Activated CD4-positive, alpha-beta T cell treated with anti-CD3 and anti-CD28 coated beads for 4 hours (primary cell): ENCODE measurements at places on chromosomes 5 and 9.

GRCh38 chr5:124764992-124765611, 18.7 kb upstream of the ZNF608 start:
- no peak for DNase-seq

DNA sequence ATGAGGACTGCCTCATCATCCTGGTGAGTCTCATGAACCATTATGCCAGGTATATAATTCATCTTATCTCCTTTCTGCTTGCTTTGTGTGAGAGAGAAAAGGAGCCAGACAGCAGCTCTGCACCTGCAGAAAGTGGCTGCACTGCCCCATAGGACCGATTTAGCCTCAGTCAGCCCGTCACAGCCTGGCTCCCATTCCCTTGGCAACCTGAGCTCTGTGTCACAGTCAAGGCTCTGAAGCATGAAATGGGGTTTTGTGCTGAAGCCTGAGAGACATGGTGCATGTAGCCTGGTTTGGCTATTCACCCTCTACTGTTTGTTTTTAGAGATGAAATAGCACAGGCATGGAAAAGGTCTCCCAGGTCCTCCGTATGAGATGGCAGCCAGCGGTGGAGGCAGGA, 198.3 kb downstream of the KCTD16 start:
- no peak for DNase-seq

GRCh38 chr5:94395468-94395867, 222.9 kb downstream of the KIAA0825 start:
- DNase-seq = no peak

DNA sequence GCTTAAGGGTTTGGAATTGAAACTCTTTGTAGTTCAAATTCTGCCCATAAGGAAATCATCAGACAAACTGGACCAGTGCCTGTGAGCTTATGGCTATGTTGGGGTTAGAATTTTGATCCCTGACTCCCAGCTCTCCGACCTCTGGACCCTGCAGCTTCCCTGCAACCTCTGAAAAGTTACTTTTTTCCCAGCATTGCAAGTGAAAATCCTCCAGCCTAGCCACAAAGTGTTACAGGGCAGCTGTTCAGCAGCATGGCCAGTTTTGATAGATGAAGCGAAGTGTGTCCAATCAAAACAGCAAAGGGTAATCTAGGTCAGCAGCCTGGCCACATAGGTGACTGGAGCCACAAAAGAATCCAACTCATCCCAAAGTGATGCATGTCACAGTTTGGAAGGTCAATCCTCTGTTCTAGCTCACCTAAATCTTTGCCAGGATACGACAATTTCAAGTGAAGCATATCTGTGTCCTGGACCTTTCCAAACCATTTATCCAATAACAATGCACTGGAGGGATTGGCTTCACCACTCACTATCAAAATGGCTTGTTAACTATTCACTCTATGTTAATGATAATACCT, 4.7 kb upstream of the CPEB4 start:
- no peak for DNase-seq

GRCh38 chr9:116156621-116157314, 3.2 kb downstream of the PAPPA start:
- DNase-seq = no peak

DNA sequence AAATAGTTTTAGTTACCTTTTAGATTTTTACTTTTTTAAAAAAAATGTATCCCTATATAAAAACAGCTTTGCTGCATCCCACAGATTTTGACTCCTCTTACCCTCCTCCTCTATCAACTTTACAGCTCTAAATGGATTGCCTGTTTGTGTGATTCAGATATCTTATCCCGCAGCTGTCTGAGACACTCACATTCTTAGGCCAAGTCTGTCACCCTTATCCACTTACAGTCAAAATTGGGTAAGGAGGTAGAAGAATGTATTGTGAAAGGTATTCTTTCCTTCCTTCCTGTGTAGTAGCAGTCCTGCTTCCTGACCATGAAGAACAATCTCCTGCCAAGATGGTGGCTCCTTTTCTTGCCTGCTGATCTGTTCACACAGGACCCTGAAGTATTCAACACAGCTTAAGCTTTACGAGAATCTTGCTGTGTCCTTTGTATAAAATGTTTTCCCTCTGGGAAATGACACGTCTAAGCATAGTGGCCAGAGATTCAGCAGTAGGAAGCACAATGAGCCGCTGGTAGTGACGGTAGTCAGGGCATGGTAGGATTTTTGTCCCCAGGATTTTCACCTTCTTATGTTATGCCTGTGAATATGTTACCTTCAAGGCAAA, 67.7 kb upstream of the ST8SIA4 start:
- DNase-seq = no peak

DNA sequence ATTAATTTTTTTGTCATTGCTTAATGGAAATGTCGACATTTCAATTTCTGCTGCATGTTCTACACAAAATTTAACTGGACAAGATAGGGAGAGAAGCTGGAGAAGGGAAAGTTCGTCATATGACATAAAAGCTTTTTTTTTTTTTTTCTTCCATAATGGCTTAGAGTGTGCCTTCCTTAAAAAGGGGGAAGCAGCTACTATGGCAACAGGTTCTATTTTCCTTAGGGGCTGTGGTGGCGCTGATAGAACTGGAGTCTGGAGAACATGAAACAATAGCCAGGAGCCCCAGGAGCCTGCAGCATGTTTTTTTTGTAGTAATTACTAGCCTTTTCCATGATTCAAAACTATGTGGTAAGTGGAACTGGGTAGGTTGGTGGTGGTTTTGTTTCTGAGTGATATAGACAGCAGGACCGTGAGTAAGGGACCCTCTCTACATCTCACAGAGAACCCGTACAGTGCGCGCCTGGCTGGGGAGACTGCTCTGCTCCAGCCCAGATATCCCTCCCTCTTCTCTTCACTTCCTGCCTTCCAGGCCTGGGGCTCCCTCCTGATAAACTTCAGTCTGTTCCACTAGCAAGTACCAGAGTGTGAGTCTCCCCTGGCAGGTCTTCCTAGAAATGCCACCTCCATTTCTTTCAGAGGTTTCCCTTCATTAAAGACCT, 301.6 kb downstream of the NR3C1 start:
- DNase-seq = no peak

DNA sequence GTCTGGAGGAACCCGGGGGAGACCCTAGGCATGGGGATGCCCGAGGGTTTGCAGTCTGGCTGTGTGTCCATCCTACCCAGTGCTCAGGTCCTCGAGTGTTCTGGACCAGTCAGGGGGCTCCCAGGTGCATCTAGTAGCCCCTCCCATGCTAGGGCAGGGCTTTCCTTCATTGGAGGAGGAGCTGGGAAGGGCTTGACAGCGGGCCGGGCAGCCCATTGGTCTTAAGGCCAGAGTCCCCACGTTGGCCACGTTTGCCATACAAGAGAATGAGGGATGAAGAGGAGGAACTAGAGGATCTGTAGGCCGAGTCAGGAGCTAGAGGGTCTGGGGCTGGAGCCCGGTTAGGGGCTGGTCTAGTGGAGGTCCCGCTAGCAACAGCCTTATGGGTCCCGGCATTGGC, 37.3 kb upstream of the CTSV start:
- no peak for DNase-seq

DNA sequence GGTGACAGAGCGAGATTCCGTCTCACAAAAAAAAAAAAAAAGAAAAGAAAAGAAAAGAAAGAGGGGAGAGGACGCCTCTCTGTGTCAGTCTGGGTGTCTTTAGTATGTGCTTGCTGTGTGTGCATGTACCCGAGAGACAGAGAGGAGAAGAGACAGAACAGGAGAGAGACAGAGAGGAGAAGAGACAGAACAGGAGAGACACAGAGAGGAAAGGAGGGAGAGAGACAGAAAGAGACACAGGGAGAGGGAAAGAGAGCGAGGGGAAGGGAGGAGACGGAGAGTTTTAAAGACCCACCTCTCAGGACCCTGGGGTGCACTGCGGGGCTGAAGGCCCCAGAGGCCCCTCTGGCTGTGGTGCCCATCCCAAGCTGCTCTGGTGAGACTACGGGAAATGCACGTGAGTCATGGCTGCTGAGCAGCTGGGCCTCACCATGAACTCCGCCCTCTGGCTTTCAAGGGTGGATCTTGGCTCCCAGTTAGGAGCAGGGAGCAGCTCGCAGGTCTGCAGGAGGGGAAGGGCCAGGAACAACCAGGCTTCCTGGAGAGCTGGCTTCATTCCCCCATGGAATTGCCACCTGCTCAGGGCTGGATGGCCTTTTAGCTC, 7.9 kb downstream of the SLC6A3 start:
- DNase-seq = no peak

DNA sequence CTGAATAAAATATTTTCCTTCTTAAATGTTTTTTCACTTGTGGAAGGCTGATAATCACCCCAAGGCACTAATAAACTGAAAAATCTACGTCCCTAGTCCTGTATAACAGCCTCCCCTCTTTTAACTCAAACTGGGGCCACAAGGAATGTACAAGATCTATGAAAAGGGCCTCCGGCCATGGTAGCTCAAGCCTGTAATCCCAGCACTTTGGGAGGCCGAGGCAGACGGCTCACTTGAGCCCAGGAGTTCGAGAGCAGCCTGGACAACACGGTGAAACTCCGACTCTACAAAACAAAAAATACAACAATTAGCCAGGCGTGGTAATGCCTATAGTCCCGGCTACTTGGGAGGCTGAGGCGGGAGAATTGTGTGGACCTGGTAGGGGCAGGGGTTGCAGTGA, 23.6 kb downstream of the RNF145 start:
- DNase-seq = no peak

DNA sequence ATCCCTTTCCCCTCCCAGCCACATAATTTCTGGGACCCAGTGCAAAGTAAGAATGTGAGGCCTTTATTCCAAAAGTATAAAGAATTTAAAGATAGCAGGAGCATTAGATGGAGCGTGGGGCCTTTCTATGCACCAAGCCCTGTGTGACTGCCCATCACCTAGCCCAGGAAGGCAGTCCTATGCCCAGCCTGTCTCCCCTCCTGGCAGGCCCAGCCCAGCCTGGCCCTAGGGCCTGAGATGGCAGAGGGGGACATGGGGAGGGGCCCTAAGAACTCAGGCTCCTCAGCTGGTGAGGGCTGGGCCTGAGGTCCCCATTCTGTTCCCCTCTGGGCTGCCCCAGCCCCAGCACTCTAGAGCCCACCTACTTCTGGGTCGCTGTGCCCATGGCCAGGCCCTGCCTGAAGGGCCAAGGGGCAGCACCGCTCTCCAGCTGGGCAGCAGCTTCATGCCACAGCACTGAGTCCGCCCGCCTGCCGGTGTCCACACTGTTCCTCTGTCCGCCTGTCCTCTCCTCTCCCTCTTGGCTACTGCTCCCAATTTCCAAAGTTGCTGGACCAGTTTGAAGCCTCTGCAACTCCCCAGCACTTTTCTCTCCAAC, 995 bp upstream of the SLC23A1 start:
- no peak for DNase-seq

DNA sequence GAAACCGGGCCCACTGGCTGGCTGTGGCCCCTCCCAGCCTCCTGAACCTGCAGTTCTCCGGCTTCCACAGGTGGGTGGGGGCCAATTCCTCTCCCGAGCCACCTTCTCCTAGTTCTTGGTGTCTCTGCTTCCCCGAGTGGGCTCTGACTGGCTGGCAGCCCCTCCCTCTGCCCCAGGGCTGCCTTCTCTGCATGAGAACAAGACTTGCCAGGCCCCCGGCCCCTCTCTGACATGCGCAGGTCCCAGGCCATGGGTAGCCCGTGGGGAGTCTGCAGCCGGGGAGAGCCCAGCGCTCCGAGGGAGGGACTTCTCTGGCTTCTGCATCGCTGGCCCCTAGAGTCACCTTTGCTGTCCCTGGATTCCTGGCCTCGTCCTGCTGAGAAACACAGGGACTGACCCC, 421.7 kb downstream of the IRX2 start:
- no peak for DNase-seq

GRCh38 chr5:13662626-13663025, 281.9 kb downstream of the DNAH5 start:
- DNase-seq = no peak

DNA sequence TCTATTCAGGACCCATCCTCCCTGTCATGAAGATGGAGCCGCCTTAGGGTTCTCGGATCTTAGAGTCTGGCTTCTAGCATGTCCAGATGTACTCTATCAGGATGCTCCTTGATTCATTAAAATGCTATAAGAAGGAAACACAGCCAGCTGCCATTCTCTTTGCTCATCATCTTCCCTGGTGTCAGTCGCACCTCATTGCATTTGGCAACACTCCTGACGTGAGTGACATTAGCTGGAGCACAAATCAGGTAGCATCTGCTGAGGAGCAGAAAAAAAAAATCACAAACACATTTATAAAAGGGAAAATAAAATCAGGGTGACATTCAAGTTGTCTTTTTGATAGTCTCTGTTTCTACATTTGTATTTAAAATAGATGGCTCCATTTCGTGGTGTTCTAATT, 226.1 kb upstream of the NMUR2 start:
- DNase-seq = no peak

DNA sequence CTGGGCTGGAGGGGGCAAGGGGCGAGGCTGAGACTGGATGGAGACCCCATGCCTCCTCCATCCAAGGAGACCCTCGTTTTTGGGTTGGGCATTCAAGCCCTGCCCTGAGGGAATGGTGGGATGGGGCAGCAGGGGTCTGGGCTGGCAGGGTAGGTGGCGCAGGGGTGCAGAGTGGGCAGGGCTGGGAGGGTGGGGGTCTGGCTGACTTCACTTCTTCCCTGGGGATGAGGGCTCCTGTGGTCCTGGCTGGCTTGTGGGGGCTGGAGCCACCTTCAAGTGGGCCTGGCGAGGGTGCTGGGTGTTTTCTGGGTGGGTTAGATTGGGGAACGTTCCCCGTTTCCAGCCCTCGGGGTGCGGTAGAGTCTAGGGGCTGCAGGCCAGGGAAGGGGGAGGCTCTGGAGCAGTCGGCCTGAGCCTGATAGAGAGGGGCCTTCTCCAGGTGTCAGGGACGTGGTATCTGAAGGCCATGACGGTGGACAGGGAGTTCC, 412 bp downstream of the LCN1 start:
- DNase-seq = no peak

GRCh38 chr9:4375424-4376200, 75.7 kb upstream of the GLIS3 start:
- DNase-seq = no peak

- no peak for DNase-seq
Observed at GRCh38 chr5:64534033-64534432, 28.2 kb downstream of the RGS7BP start.

DNA sequence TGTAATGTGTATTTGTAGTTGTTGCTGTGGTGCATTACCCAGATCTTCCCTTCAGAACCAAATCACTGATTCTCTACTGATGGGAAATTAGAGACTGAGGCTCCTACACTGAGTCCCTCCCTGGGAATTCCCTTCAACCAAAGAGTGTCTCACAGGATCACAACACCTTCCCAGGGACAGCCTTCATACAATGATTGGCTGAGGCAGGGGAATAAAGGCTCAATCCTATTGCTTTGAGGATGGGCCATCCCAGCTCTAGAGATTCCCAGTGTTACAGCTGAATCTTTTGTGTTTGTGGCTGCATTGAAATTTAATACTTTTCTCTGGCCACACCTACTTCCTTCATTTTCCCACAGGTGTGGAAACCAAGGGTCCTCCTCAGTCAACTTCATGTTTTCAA, 96.4 kb upstream of the ELL2 start:
- no peak for DNase-seq
